Diencephalon (tissue), 1 donor: ENCODE measurements at places on chromosomes 3 and 15. TPM values are rescaled to one million over a fixed set of nuclear protein-coding genes. Genes with fewer than 3 reads are reported as not detected.

Gene MFN1
- 98.7 TPM for total RNA-seq

Gene MTHFS
- total RNA-seq: 17.1 TPM

Gene GREM1
- total RNA-seq: under 0.01 TPM

Gene AGBL1
- 3.0 TPM for total RNA-seq

Gene TRAIP
- 4.4 TPM for total RNA-seq

Gene CPN2
- total RNA-seq: not detected

Gene KBTBD13
- total RNA-seq: not detected

Gene MORC1
- total RNA-seq: 0.23 TPM

Gene AMT
- total RNA-seq: 3.9 TPM

Gene IQCF5
- not detected for total RNA-seq

Gene STAC
- total RNA-seq: 13.8 TPM

Gene POTEB3
- total RNA-seq: not detected

Gene SSUH2
- total RNA-seq: 0.69 TPM

Gene CMTM7
- 0.69 TPM for total RNA-seq

Gene MEX3B
- total RNA-seq: 38.1 TPM

Gene CSPG5
- 206 TPM for total RNA-seq

Gene BNC1
- not detected for total RNA-seq

Gene MGA
- total RNA-seq: 74.5 TPM

Gene THRB
- 11.1 TPM for total RNA-seq

Gene CYP1A2
- not detected for total RNA-seq

Gene SEMA5B
- total RNA-seq: 17.8 TPM

Gene PDZRN3
- total RNA-seq: 35.5 TPM

Gene RASGRP1
- 14.5 TPM for total RNA-seq

Gene SLC28A2
- total RNA-seq: not detected

Gene ADAMTS7
- 6.0 TPM for total RNA-seq

Gene GOLGA8M
- total RNA-seq: not detected

Gene VILL
- total RNA-seq: 7.6 TPM

Gene MYZAP
- 3.2 TPM for total RNA-seq

Gene PYGO1
- 53.1 TPM for total RNA-seq

Gene C2CD4B
- 1.2 TPM for total RNA-seq

Gene NANOGP8
- total RNA-seq: 0.69 TPM

Gene SPRED1
- 76.6 TPM for total RNA-seq
